Transverse colon (tissue), 4 donors: ENCODE measurements at places on chromosomes 5 and 9.

DNA sequence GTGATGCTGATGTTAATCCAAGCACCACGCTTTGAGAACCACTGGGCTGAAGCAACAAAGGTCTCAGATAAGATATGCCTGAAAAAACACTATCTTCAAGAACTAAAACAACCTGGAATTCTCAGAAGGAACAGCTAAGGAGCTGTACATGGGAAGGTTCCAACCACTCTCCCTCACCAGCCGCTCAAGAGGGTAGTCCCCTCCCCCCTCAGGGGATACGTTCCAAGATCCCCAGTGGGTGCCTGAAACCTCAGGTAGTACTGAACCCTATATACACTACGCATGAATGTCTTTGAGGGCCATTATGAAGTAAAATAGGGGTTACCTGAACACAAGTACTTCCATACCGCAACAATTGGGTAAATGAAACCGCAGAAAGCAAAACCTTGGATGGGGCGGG is 1.9 kb downstream of the BOD1 start:
- H3K4me1 ChIP-seq, result peaks cover 18% of the 10 kb centered on the region
- no peak overlapping the region for H3K27ac ChIP-seq
- H3K27me3 ChIP-seq, result no peaks in the 10 kb centered on the region
- H3K36me3 ChIP-seq, result no peaks in the 10 kb centered on the region
- peak overlapping the region; percentile 93 for H3K4me3 ChIP-seq
- DNase-seq, result no peak

DNA sequence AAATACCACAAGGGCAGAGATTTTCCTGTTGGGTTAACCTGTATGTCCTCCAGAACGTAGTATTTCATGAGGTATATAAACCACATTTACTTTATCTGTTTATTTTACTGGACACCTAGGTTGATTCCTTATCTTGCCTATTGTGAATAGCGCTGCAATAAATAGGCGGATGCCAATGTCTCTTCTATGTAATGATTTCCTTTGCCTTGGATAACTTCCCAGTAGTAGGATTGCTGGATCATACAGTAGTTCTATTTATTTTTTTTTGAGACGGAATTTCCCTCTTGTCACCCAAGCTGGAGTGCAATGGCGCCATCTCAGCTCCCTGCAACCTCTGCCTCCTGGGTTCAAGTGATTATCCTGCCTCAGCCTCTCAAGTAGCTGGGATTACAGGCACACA is 15.6 kb upstream of the TUT7 start:
- peaks cover 5% of the 10 kb centered on the region for H3K27me3 ChIP-seq
- H3K4me1 ChIP-seq, result no peaks in the 10 kb centered on the region
- H3K4me3 ChIP-seq, result no peak overlapping the region
- no peak for DNase-seq
- H3K36me3 ChIP-seq, result no peaks in the 10 kb centered on the region

DNA sequence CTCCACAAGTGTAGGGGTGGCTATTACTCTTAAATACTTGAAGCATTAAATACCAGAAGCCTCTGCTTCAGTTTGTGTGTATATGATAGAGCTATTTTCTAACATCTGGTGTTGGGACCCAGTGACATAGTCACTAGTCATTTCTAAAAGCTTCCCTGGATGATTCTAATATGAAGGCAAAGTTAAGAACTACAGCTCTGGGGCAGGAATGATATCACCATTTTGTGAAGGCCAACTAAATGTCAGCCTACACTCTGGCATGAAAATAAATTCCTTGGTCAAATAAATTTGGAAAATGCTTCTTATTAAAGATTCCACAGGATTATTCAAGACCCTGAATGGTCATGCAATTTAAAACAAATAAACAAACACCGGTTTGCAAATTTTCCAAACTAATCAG is 197.7 kb downstream of the PLK2 start:
- H3K27me3 ChIP-seq, result no peaks in the 10 kb centered on the region
- no peak for DNase-seq
- no peaks in the 10 kb centered on the region for H3K36me3 ChIP-seq
- no peak overlapping the region for H3K27ac ChIP-seq

GRCh38 chr9:127167560-127168326 is 45.3 kb upstream of the ANGPTL2 start:
- no peaks in the 10 kb centered on the region for H3K4me1 ChIP-seq
- H3K4me3 ChIP-seq, result no peak overlapping the region
- H3K27ac ChIP-seq, result no peak overlapping the region
- no peaks in the 10 kb centered on the region for H3K36me3 ChIP-seq

GRCh38 chr5:139402561-139403158 is 1.2 kb downstream of the SPATA24 start:
- no peaks in the 10 kb centered on the region for H3K36me3 ChIP-seq
- H3K4me1 ChIP-seq, result peaks cover 5% of the 10 kb centered on the region
- peak overlapping the region; percentile 93 for H3K27ac ChIP-seq
- H3K4me3 ChIP-seq, result no peak overlapping the region

- no peaks in the 10 kb centered on the region for H3K27me3 ChIP-seq
- no peak for DNase-seq
- H3K36me3 ChIP-seq, result no peaks in the 10 kb centered on the region
- no peak overlapping the region for H3K27ac ChIP-seq
- no peaks in the 10 kb centered on the region for H3K4me1 ChIP-seq
- H3K4me3 ChIP-seq, result no peak overlapping the region
Observed at GRCh38 chr5:128791312-128791711, 174.0 kb upstream of the SLC27A6 start.

- H3K4me3 ChIP-seq, result no peak overlapping the region
- DNase-seq, result no peak
- H3K27ac ChIP-seq, result no peak overlapping the region
- no peaks in the 10 kb centered on the region for H3K27me3 ChIP-seq
Observed at GRCh38 chr9:101038488-101038887, 10.0 kb downstream of the PLPPR1 start.

GRCh38 chr5:1536871-1537602 is 13.3 kb upstream of the LPCAT1 start:
- no peak for DNase-seq
- no peaks in the 10 kb centered on the region for H3K27me3 ChIP-seq

DNA sequence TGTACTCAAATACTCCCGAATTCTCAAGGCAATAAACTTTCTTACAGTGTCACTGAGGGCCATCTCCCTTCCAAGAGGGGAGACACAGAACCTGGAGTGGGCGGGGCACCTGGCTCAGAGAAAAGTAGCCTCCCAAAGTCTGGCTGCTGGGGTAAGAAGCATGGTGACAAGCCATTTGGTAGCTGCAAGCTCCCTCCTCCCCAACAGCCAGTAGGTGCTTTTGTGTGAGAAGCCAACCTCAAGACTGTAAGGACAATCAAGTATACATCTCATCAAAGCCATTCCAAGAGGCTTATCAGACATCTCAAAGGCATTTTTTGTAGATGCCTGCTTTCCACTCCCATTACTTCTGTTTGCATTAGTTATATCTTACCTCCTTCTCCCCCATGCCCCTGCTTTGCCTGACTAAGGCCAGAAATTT is 1.4 kb downstream of the DAB2 start:
- H3K36me3 ChIP-seq, result no peaks in the 10 kb centered on the region
- peaks cover 48% of the 10 kb centered on the region for H3K4me1 ChIP-seq
- H3K27ac ChIP-seq, result peak overlapping the region; percentile 84
- DNase-seq, result peak; percentile 31
- H3K27me3 ChIP-seq, result no peaks in the 10 kb centered on the region
- H3K4me3 ChIP-seq, result peak overlapping the region; percentile 62

GRCh38 chr9:123135430-123135829 is 102.0 kb downstream of the GPR21 start:
- H3K4me1 ChIP-seq, result no peaks in the 10 kb centered on the region
- no peak overlapping the region for H3K4me3 ChIP-seq

DNA sequence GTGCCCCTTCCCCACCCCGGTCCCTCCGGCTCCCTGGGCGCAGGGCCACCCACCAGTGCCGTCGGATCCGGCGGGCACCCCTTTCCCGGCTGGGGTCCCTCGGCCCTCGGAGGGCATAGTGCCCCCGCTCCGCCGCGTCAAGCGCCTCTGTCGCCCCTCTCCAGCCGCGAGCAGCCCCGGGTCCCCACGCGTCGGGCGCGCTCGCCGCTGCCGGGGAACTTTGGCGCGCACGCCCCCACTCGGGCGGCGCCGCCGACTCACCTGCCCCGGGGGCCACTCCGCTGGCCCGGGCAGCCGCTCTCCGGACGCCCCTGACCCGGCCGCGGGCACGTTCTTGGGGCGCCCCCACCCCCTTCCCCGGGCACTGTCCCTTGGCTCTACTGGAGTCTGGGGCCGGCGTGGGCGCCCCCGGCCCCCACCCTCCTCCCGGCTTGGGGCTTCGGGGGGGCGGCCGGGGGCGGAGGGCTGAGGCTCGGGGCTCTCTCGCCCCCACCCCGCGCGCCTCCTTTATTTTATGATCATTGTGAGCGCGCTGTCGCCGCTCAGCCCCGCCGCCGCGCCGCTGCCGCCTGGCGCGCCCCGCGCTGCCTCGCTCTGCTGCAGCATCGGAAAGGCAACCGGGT is 1.1 kb upstream of the FAM78A start:
- H3K27me3 ChIP-seq, result peaks cover 58% of the 10 kb centered on the region
- H3K27ac ChIP-seq, result peak overlapping the region; percentile 76
- H3K36me3 ChIP-seq, result no peaks in the 10 kb centered on the region
- peak overlapping the region; percentile 84 for H3K4me3 ChIP-seq
- peaks cover 6% of the 10 kb centered on the region for H3K4me1 ChIP-seq
- DNase-seq, result no peak

GRCh38 chr9:134793288-134794188 is 87.1 kb upstream of the FCN2 start:
- H3K4me3 ChIP-seq, result no peak overlapping the region
- no peaks in the 10 kb centered on the region for H3K4me1 ChIP-seq
- DNase-seq, result no peak
- H3K27me3 ChIP-seq, result no peaks in the 10 kb centered on the region
- H3K27ac ChIP-seq, result no peak overlapping the region

GRCh38 chr5:65037831-65038815 is 269.4 kb downstream of the CWC27 start:
- H3K27me3 ChIP-seq, result no peaks in the 10 kb centered on the region
- DNase-seq, result peak; percentile 23
- H3K4me1 ChIP-seq, result peaks cover 9% of the 10 kb centered on the region
- H3K4me3 ChIP-seq, result no peak overlapping the region
- peak overlapping the region; percentile 91 for H3K27ac ChIP-seq

DNA sequence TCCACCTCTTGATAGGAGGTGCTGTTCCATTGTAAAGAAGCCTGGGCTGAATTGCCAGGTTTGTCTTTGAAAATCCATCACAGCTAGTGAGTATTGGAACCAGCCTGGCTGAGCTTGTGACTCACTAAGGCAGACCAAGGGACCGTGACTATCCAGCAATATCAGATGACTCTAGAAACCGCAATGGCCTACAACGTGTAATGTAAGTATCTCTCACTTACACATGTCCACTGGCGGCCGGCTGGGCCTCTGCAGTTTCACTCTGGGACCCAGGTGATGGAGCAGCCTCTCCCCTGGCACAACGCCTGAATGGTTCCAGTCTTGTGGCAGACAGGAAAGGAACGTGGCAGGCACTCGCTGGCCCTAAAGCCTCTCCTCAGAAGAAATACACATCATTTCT is 3.1 kb upstream of the HRH2 start:
- no peaks in the 10 kb centered on the region for H3K36me3 ChIP-seq
- peaks cover 36% of the 10 kb centered on the region for H3K27me3 ChIP-seq
- H3K27ac ChIP-seq, result no peak overlapping the region
- peaks cover 8% of the 10 kb centered on the region for H3K4me1 ChIP-seq

- H3K4me3 ChIP-seq, result no peak overlapping the region
- no peak overlapping the region for H3K27ac ChIP-seq
- no peaks in the 10 kb centered on the region for H3K36me3 ChIP-seq
- H3K4me1 ChIP-seq, result no peaks in the 10 kb centered on the region
- no peaks in the 10 kb centered on the region for H3K27me3 ChIP-seq
Observed at GRCh38 chr5:31471040-31471439, 60.9 kb downstream of the DROSHA start.

DNA sequence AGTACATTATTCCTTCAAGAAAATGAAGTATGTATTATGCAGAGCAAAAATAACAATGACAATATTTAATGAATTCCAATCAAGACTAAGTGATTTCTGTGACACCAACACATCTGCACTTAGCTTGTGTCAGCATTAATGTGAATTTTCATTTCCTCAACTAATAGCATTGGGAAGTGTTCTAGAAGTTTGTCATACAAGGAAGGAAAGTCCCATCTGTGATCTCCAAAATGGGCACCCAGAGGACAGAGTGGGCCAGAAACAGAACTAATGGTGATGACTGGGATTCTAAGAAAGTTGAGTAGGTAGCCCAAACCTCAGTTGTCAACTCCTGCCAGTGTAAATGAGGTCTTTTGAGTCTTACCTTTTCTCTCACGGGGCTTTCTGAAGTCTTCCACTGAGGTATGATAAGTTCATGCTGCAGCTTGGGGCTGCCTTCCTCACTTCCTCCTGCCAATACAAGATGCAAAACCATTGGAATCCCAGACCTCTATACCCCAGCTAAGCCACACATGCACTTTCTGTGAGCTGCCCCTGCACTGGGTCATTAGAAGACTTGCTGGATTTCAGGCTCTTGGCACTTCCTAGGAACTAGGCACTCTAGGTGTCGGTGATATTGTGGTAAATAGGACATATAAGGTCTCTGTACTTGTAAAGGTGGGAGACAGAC is 4.9 kb downstream of the ADAM19 start:
- no peaks in the 10 kb centered on the region for H3K36me3 ChIP-seq
- no peak overlapping the region for H3K4me3 ChIP-seq
- peaks cover 4% of the 10 kb centered on the region for H3K27me3 ChIP-seq
- peak overlapping the region; percentile 91 for H3K27ac ChIP-seq
- DNase-seq, result no peak

- H3K4me3 ChIP-seq, result no peak overlapping the region
- H3K36me3 ChIP-seq, result no peaks in the 10 kb centered on the region
- peaks cover 21% of the 10 kb centered on the region for H3K4me1 ChIP-seq
- peak overlapping the region; percentile 47 for H3K27ac ChIP-seq
- no peaks in the 10 kb centered on the region for H3K27me3 ChIP-seq
Observed at GRCh38 chr9:6219040-6219439, 3.4 kb downstream of the IL33 start.

DNA sequence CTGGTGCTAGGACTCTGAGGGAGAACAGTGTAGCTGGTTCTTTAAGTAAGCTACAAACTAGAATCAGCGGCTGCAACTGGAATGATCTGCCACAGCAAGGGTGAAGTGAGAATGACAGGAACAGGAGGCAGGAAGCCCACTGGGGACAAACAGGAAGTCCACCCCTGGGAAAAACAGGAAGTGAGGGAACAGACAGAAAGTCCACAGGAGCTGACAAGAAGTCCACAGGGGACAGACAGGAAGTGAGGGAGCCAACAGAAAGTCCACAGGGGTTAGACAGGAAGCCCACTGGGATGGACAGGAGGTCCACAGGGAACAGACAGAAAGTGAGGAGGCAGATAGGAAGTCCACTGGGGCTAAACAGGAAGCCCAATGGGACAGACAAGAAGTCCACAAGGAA is 15.5 kb downstream of the ADAMTS16 start:
- no peak overlapping the region for H3K27ac ChIP-seq
- no peak for DNase-seq
- no peaks in the 10 kb centered on the region for H3K36me3 ChIP-seq
- no peak overlapping the region for H3K4me3 ChIP-seq

DNA sequence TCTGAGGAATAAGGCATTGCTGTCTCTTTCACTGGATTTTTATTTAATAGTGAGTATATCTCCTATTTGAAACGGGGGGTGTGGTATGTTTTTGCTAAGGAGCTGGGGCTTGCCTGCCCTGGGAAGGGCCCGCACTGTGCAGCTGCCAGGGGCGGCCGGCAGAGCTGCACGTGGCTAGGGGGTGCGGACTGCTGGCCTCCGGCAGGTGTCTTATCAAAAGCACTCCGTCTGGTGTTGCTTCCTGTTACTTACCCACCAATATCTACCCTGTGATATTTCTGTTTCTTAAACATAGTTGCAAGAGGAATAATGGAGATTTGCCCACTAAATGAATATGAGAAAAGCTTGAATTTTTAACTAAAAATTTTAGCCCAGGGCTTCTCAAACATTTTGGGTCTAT is 232.0 kb downstream of the IRX1 start:
- no peaks in the 10 kb centered on the region for H3K27me3 ChIP-seq
- H3K4me1 ChIP-seq, result no peaks in the 10 kb centered on the region
- no peak overlapping the region for H3K4me3 ChIP-seq
- H3K36me3 ChIP-seq, result no peaks in the 10 kb centered on the region
- no peak overlapping the region for H3K27ac ChIP-seq
